ENCODE measurements at places on chromosomes 7 and 10. TPM values are rescaled to one million over a fixed set of nuclear protein-coding genes. Genes with fewer than 3 reads are reported as not detected.

DNA sequence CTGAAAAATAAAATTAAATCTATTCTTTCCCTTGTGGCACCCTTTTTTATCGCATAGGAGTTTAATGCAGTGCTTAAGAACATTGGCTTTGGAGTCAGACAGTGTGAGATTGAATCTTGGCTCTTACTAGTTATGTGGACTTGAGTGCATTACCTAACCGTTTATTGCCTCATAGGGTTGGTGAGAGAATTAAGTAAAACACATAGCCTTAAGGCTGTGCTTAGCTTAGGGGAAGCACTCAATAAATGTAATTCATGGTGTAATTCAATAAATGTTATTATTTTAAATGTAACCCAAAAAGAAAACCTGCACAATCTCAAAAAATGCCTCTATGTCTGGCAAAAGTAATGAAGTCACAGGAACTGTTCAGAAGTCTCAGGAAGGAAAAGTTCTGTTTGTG is 2.7 kb downstream of the STK17A start:
- DNase-seq = no peak

GRCh38 chr10:48744587-48744986 is 59.9 kb downstream of the WDFY4 start:
- no peak for DNase-seq

- DNase-seq = peak; percentile 55
Observed at GRCh38 chr10:27558612-27559020, 54.5 kb downstream of the RAB18 start.

- no peak for DNase-seq
Observed at GRCh38 chr7:152711444-152711944, 35.6 kb upstream of the XRCC2 start.

GRCh38 chr7:20352573-20353306 is 22.0 kb downstream of the ITGB8 start:
- DNase-seq = no peak

GRCh38 chr10:48705401-48705938 is 20.8 kb downstream of the WDFY4 start:
- no peak for DNase-seq

- no peak for DNase-seq
Observed at GRCh38 chr10:69880301-69881081, 78.8 kb downstream of the COL13A1 start.

GRCh38 chr10:3783682-3784432 is 1.2 kb downstream of the KLF6 start:
- peak; percentile 71 for DNase-seq

- DNase-seq = no peak
Observed at GRCh38 chr10:91190876-91191583, 29.4 kb upstream of the PCGF5 start.

The PTN gene
- total RNA-seq = 6.4 TPM

The SAP25 gene
- 7.5 TPM for total RNA-seq

The PRRT4 gene
- total RNA-seq = 5.8 TPM

The FAM25C gene
- not detected for total RNA-seq

The TMEM213 gene
- not detected for total RNA-seq

The ADIRF gene
- total RNA-seq = 520 TPM

Measured in aorta (tissue), 5 donors.